Liver (tissue), 10 donors: ENCODE measurements at places on chromosomes 7 and 10. TPM values are rescaled to one million over a fixed set of nuclear protein-coding genes. Genes with fewer than 3 reads are reported as not detected.
A peak's percentile ranks its signal among the peaks of the same experiment; 100 is the strongest.

- H3K4me3 ChIP-seq = no peak overlapping the region
- DNase-seq = no peak
- H3K27ac ChIP-seq = no peak overlapping the region
- no peaks in the 10 kb centered on the region for H3K27me3 ChIP-seq
- peaks cover 6% of the 10 kb centered on the region for H3K36me3 ChIP-seq
These were observed 67.2 kb downstream of the ATAD1 start for GRCh38 chr10:87750817-87751216.

GNAT3 gene
- polyA plus RNA-seq = not detected

AKR1C1 gene
- 540 TPM for polyA plus RNA-seq

PTPRN2 gene
- polyA plus RNA-seq = 1.2 TPM

- no peaks in the 10 kb centered on the region for H3K36me3 ChIP-seq
- H3K4me1 ChIP-seq = no peaks in the 10 kb centered on the region
- no peaks in the 10 kb centered on the region for H3K27me3 ChIP-seq
- H3K27ac ChIP-seq = no peak overlapping the region
These were observed 22.3 kb downstream of the BZW2 start for GRCh38 chr7:16668049-16668858.

- H3K4me1 ChIP-seq = peaks cover 2% of the 10 kb centered on the region
- H3K27ac ChIP-seq = no peak overlapping the region
- no peak for DNase-seq
- no peak overlapping the region for H3K4me3 ChIP-seq
- H3K27me3 ChIP-seq = no peaks in the 10 kb centered on the region
These were observed 14.7 kb downstream of the CYTH3 start for GRCh38 chr7:6257675-6258074.

GRCh38 chr10:4310172-4310571, 515.8 kb upstream of the AKR1E2 start:
- H3K36me3 ChIP-seq = no peaks in the 10 kb centered on the region
- no peaks in the 10 kb centered on the region for H3K27me3 ChIP-seq
- no peak for DNase-seq
- H3K27ac ChIP-seq = no peak overlapping the region
- no peak overlapping the region for H3K4me3 ChIP-seq
- H3K4me1 ChIP-seq = no peaks in the 10 kb centered on the region

GRCh38 chr10:7035126-7035761, 375.6 kb downstream of the SFMBT2 start:
- H3K4me3 ChIP-seq = no peak overlapping the region
- no peaks in the 10 kb centered on the region for H3K27me3 ChIP-seq
- no peak for DNase-seq
- H3K4me1 ChIP-seq = no peaks in the 10 kb centered on the region

CPED1 gene
- polyA plus RNA-seq = 18.1 TPM

GRCh38 chr7:6290319-6290741, 17.9 kb upstream of the CYTH3 start:
- no peaks in the 10 kb centered on the region for H3K27me3 ChIP-seq
- H3K4me1 ChIP-seq = no peaks in the 10 kb centered on the region
- H3K27ac ChIP-seq = no peak overlapping the region
- H3K36me3 ChIP-seq = no peaks in the 10 kb centered on the region
- no peak overlapping the region for H3K4me3 ChIP-seq
- DNase-seq = no peak

- no peak for DNase-seq
- H3K27ac ChIP-seq = no peak overlapping the region
- H3K36me3 ChIP-seq = no peaks in the 10 kb centered on the region
- no peaks in the 10 kb centered on the region for H3K27me3 ChIP-seq
- no peak overlapping the region for H3K4me3 ChIP-seq
These were observed 359.4 kb downstream of the GPAM start for GRCh38 chr10:111824128-111824527.

GRCh38 chr10:120607016-120607709, 150.1 kb downstream of the PLPP4 start:
- H3K4me1 ChIP-seq = no peaks in the 10 kb centered on the region
- peak; percentile 5 for DNase-seq
- no peaks in the 10 kb centered on the region for H3K27me3 ChIP-seq
- H3K36me3 ChIP-seq = no peaks in the 10 kb centered on the region
- H3K4me3 ChIP-seq = no peak overlapping the region

- H3K4me3 ChIP-seq = no peak overlapping the region
- no peak overlapping the region for H3K27ac ChIP-seq
- H3K36me3 ChIP-seq = no peaks in the 10 kb centered on the region
- DNase-seq = no peak
- H3K27me3 ChIP-seq = no peaks in the 10 kb centered on the region
- peaks cover 18% of the 10 kb centered on the region for H3K4me1 ChIP-seq
These were observed 19.8 kb downstream of the TSPAN14 start for GRCh38 chr10:80473692-80474596.

FAM25C gene
- not detected for polyA plus RNA-seq

- H3K27ac ChIP-seq = no peak overlapping the region
- peaks cover 7% of the 10 kb centered on the region for H3K4me1 ChIP-seq
- H3K36me3 ChIP-seq = no peaks in the 10 kb centered on the region
- H3K4me3 ChIP-seq = no peak overlapping the region
- no peaks in the 10 kb centered on the region for H3K27me3 ChIP-seq
- DNase-seq = no peak
These were observed 40.0 kb upstream of the KMT2E start for GRCh38 chr7:104973909-104974415.

GRCh38 chr7:155084969-155085368, 14.8 kb downstream of the HTR5A start:
- DNase-seq = no peak
- no peak overlapping the region for H3K27ac ChIP-seq
- H3K4me1 ChIP-seq = no peaks in the 10 kb centered on the region
- no peaks in the 10 kb centered on the region for H3K36me3 ChIP-seq

DNA sequence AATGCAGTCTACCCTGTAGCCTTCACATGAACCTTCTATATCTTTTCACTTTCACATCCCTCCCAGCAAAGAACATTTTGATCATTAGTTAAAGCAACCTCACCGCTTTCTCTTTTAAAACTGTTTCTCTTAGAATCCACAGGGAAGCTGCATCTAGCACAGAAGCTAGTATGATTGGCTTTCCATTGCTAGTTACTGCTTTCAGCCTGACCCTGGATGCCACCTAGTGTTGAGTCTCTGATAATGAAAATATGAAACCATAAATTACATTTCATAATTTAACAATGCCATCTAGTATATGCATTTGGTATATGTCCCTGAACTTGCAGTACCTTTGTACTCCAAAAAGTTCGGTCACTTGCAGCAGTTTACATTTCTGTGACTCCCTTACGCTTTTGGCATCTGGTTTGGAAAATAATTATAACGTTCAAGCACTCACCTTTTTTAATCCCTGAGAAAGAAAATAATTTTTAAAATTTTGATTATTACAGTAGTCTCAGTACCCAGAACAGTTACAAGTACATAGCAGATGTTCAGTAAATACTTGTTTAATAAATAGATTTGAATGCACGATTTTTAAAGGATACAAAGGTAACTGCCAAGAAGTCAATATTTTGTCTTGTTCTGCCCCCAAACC, 22.7 kb downstream of the CISD1 start:
- no peaks in the 10 kb centered on the region for H3K4me1 ChIP-seq
- H3K36me3 ChIP-seq = no peaks in the 10 kb centered on the region
- no peak for DNase-seq
- H3K27me3 ChIP-seq = no peaks in the 10 kb centered on the region
- H3K27ac ChIP-seq = no peak overlapping the region
- H3K4me3 ChIP-seq = no peak overlapping the region

- no peak overlapping the region for H3K4me3 ChIP-seq
- no peak overlapping the region for H3K27ac ChIP-seq
- no peaks in the 10 kb centered on the region for H3K36me3 ChIP-seq
- no peaks in the 10 kb centered on the region for H3K27me3 ChIP-seq
- DNase-seq = no peak
- H3K4me1 ChIP-seq = no peaks in the 10 kb centered on the region
These were observed 17.1 kb upstream of the SLC18A2 start for GRCh38 chr10:117223693-117224430.

TEX36 gene
- not detected for polyA plus RNA-seq

PHKG1 gene
- polyA plus RNA-seq = 0.30 TPM

DNA sequence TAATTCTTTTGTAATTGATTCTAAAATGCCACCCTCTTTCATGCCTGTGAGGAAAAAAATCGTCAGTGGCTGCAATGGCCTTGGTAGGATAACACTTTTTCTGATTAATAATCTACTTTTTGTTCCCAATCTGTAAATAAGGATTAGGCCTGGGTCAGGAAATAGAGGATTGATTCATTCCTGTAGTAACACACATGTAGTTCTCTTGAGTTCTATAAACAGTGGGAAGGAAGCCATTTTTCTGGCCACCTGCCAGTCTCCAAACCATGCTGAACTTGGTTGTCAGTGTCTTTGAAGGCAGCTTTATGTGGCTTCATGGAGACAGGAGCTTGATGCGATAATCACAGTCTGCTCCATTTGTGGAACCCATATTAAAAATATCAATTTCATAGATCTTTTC, 169.3 kb upstream of the NFE2L3 start:
- no peaks in the 10 kb centered on the region for H3K4me1 ChIP-seq
- no peaks in the 10 kb centered on the region for H3K27me3 ChIP-seq
- no peak overlapping the region for H3K27ac ChIP-seq
- no peak for DNase-seq
- no peaks in the 10 kb centered on the region for H3K36me3 ChIP-seq
- H3K4me3 ChIP-seq = no peak overlapping the region

DNA sequence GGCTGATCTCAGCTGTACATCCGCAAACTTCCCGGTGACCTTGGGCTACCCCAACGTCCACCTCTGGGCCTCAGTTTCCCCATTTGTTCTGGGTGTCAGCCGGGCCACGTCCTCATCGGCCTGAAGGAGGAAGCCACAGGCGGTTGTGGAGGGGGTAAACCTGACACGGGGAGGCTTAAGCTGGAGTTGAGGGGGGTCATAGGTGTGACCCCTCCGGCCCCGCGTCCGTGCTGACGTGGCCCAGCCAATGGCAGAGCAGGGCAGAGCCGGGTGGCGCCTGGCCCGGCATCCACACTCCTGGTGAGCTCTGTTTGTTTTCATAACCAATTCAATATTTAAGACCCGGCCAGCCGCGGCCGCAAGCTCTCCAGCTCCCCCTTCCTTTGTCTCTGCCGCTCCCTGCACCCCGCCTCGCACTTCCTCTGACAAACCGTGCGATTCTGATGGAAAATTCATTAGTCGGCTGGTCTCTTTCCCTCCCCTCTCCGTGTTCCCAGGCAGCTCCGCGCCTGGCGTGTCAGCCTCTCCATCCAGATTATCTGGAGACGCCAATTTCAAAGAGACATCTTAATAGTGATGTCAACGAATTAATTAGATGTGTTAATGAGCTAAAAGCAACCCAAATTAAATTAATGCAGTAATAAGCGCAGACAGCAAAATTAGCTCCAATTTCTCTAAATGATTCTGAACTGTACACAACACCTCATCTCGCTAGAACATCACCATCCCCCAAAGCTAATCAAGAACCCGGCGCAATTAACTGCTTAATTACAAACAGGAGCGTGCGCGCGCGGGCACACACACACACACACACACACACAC, 55.4 kb downstream of the MICALL2 start:
- H3K27ac ChIP-seq = no peak overlapping the region
- H3K4me1 ChIP-seq = no peaks in the 10 kb centered on the region
- H3K36me3 ChIP-seq = no peaks in the 10 kb centered on the region

- peak overlapping the region; percentile 19 for H3K27ac ChIP-seq
- H3K4me3 ChIP-seq = no peak overlapping the region
- DNase-seq = no peak
- no peaks in the 10 kb centered on the region for H3K4me1 ChIP-seq
These were observed 292.1 kb downstream of the THSD7A start for GRCh38 chr7:11539853-11540252.

ADAM22 gene
- polyA plus RNA-seq = 0.05 TPM

SLC26A4 gene
- polyA plus RNA-seq = not detected

DNA sequence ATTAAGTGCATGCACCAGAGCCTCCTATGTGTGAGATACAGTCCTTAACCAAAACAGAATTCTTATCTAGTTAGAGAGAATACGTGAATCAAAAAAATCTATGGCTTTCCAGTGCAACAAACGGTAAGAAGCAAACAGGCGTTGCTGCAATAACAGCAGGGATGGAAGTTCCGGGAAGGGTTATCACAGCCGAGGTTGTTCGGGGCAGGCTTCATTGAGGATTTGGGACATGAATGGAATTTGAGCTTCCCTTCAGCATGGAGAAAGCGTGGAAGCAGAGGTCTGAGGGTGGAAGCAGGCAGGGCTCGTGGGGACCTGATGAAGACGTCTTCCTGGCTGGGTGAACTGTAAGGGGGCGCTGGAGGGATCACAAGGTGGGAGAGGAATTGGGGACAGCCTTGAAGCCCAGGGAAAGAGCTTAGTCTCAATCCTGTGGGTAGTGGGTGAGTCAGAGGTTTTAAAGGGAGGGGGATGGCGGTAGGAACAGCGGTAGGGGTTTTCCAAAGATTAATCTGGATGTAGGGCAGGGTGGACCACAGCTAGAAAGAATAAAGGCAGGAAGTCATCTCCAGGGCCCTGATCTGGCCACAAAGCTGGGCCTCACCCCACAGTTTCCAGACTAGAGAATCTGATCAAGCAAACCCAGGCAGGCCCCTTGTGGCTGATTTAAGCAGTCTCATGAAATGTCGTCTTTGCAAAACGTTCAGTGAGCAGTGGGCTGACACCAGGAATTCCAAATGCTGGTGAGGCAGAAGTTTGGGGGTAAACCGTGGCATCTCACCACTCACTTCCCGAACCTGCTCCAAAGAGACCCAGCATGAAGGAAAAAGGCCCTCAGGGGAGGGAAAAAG, 65.1 kb downstream of the CALML3 start:
- H3K27ac ChIP-seq = no peak overlapping the region
- no peak overlapping the region for H3K4me3 ChIP-seq
- no peaks in the 10 kb centered on the region for H3K27me3 ChIP-seq
- H3K36me3 ChIP-seq = no peaks in the 10 kb centered on the region
- no peak for DNase-seq

DNA sequence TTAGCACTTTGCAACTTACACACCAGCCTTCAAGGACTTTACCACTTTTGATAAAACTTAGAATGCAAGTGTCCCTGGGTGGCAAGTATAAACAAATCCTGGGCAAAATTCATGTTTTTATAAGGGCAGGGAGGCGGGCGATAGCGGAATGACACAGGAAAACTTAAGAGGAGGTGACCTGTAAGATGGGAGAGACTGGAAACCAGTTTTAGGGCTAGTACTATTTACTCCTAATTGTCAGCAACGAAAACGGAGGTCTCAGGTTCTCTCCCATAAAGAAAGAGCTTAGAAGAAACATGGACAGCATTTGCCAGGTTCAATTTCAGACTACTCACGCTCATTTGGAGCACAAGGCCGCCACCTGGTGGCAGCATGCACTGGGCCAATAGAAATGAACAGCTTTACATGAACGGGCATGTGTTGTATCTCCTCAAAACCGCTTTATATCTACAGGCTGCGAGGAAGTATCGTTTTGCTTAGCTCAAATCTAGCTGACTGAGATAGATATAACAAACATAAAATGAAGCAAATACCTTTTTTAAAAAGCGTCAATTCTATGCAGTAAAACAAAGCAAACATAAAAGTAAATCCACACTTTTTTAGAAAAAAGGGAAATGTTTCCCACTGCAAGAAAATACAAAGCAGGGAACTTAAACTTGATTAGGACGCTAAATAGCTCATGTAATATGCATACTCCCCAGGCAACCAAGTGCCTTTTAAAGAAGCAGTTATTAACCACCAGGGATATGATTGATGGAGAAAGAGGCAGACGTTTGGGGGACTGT, 37.6 kb upstream of the SVOPL start:
- peak; percentile 86 for DNase-seq
- H3K4me3 ChIP-seq = peak overlapping the region; percentile 46
- H3K27me3 ChIP-seq = no peaks in the 10 kb centered on the region
- no peaks in the 10 kb centered on the region for H3K36me3 ChIP-seq
- H3K27ac ChIP-seq = no peak overlapping the region

NEBL gene
- polyA plus RNA-seq = 0.22 TPM

PLEKHS1 gene
- polyA plus RNA-seq = not detected

GRID2IP gene
- polyA plus RNA-seq = not detected
